ENCODE measurements at places on chromosomes 6 and 20.

- DNase-seq, result no peak
Observed at GRCh38 chr20:61106438-61106837, 145.6 kb upstream of the CDH4 start.

DNA sequence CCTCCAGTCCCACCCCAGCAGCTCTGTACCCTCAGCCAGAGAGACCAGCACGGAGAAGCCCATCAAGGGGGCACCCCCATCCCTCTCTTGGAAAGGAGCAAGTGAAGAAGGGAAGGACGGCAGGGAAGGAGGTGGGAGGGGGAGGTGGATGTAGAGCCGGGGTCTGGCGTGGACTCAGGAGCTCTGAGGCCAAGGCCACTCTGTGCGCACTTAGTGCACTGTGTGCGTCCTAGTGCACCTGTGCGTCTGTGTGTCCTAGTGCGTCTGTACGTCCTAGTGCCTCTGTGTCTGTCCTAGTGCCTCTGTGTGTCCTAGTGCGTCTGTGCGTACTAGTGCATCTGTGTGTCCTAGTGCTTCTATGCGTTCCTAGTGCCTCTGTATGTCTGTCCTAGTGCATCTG lies 54.2 kb downstream of the DSTN start:
- no peak for DNase-seq

GRCh38 chr6:24927985-24928745 lies 7.6 kb downstream of the RIPOR2 start:
- no peak for DNase-seq

DNA sequence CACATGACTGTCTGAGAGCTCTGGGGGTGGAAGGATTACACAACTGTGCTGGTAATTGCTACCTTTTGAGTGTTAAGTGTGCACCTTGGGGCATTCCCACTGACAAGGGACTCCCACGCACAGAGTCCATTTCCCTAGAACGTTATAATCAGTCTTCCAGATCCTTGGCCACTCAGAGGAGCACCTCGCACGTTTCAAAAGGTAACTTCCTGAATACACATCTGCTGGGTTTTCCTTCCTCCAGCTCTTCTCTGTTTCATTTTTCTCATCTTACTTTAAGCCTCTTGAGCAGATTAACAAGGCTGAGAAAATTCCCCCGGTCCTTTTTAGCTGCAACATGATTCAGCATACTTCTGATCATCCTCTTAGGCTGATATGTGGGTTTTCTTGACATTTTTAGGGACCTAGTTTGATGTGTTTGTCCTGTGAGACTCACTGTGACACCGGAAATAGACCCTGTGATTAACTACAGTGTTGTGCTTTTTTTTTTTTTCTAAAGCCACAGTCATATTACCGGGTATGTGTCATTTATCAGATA lies 98.4 kb upstream of the DUSP22 start:
- DNase-seq, result no peak

- DNase-seq, result no peak
Observed at GRCh38 chr6:158242071-158242606, 70.1 kb upstream of the TULP4 start.

DNA sequence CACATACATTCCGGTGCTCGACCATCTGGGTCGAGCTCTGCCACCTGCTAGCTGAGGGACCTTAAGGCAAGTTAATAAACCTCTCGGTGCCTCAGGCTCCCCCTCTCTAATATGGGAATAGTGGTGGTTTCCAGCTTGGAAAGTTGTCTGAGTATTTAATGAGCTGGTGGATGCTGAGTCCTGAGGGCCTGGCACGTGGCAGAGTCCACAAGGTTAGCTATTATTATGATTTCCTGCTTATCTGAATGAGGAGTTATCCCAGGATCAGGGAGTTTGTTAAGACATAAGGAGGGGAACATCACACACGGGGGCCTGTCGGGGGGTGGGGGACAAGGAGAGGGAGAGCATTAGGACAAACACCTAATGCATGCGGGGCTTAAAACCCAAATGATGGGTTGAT lies 80.1 kb upstream of the SLC22A23 start:
- DNase-seq, result no peak

- no peak for DNase-seq
Observed at GRCh38 chr20:56595746-56596475, 33.2 kb upstream of the TFAP2C start.

- DNase-seq, result no peak
Observed at GRCh38 chr6:114707081-114707620, 364.3 kb upstream of the HS3ST5 start.

Data from stimulated activated CD8-positive, alpha-beta memory T cell treated with anti-CD3 and anti-CD28 coated beads, Interleukin-4, amount 100 ng/mL, for 4 hours (primary cell).